ENCODE measurements at places on chromosomes 2 and 18. TPM values are rescaled to one million over a fixed set of nuclear protein-coding genes. Genes with fewer than 3 reads are reported as not detected.

Gene PLEK
- 1.0 TPM for polyA plus RNA-seq

Gene NEU2
- polyA plus RNA-seq: not detected

Gene C2orf92
- polyA plus RNA-seq: 40.2 TPM

Gene CYTIP
- polyA plus RNA-seq: 0.68 TPM

Gene SH3RF3
- 3.5 TPM for polyA plus RNA-seq

Gene MTX2
- polyA plus RNA-seq: 24.9 TPM

- no peak for DNase-seq
- no peaks in the 10 kb centered on the region for H3K36me3 ChIP-seq
- H3K27ac ChIP-seq: peak overlapping the region; percentile 87
- H3K27me3 ChIP-seq: no peaks in the 10 kb centered on the region
- no peak overlapping the region for H3K4me3 ChIP-seq
- H3K4me1 ChIP-seq: peaks cover 18% of the 10 kb centered on the region
These were observed 34.3 kb upstream of the PPP1CB start for GRCh38 chr2:28717339-28717758.

DNA sequence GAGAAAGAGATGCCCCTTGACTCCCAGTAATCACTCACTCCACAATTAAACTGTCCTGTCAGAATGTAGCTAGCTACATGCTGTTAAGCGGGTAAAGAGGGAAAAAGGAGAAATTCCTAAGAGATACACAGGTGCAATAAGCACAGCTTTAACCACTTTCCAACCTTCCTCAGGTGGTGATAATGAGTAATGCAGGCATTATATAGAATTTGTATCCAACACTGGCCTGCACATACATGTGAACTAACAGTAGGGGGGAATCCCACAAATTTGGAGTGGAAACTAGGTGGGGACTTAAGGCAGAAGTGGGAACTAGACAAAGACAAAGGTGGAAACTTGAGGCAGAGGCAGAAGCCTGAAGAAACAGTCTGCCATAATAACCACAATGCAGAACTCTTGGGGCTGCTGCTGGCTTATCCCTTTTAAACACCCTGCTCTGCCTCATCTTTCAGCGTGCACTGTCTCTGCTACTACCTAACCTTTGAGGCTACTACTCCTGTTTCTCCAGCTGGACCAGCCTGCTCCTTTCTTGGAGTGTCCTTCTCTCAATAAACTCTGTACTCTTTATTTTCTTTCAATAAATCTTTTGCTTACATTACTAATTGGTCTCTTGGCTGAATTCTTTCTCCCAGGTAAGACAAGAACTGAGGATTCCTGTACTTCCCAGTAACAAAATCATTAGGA, 259.7 kb downstream of the PDE11A start:
- no peaks in the 10 kb centered on the region for H3K4me1 ChIP-seq
- H3K36me3 ChIP-seq: no peaks in the 10 kb centered on the region
- no peaks in the 10 kb centered on the region for H3K27me3 ChIP-seq
- no peak overlapping the region for H3K27ac ChIP-seq

DNA sequence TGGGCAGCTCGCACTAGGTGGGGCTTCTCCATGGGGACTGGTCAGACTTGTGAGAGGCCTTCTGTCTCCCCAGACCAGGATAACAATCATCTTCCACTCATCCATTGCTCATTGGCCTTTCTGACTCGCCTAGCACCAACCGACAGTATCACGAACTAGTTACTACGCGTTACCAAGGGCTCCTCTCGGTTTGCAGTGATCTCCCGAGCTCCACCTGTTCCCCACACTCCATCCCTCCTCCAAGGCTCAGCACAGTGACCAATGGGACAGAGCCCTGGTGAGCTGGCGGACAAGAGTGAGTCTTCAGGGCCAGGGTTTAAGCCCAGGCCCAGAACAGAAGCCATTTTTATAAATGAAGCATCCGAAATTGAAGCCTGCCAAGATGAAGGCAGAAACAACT, 42.8 kb upstream of the SMAD7 start:
- no peaks in the 10 kb centered on the region for H3K27me3 ChIP-seq
- peaks cover 4% of the 10 kb centered on the region for H3K4me1 ChIP-seq
- no peak for DNase-seq
- H3K36me3 ChIP-seq: no peaks in the 10 kb centered on the region

DNA sequence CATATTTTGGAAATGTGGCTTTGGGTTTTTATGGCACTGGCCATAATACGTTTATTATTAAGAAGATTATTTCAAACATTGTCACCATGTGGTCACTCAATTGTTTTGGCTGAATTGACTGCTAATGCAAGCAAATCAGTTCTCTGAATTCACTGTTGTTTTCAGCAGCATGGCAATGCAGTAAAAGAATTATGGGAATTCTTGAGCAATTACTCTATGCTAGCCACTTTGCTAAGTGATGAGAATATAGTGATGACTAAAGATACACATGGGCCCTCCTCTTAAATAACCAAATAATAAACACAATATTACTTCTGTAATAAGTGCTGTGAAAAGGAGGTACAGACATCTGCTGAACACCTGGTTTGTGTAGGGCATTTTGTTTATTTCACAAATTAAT, 58.0 kb upstream of the FANCL start:
- no peaks in the 10 kb centered on the region for H3K36me3 ChIP-seq
- no peaks in the 10 kb centered on the region for H3K27me3 ChIP-seq
- no peak overlapping the region for H3K27ac ChIP-seq
- no peak for DNase-seq
- no peak overlapping the region for H3K4me3 ChIP-seq
- no peaks in the 10 kb centered on the region for H3K4me1 ChIP-seq

GRCh38 chr18:73645160-73645715, 502.4 kb downstream of the FBXO15 start:
- no peak overlapping the region for H3K27ac ChIP-seq
- H3K27me3 ChIP-seq: no peaks in the 10 kb centered on the region
- no peak overlapping the region for H3K4me3 ChIP-seq
- no peak for DNase-seq
- H3K36me3 ChIP-seq: no peaks in the 10 kb centered on the region
- no peaks in the 10 kb centered on the region for H3K4me1 ChIP-seq

- peaks cover 14% of the 10 kb centered on the region for H3K4me1 ChIP-seq
- no peaks in the 10 kb centered on the region for H3K36me3 ChIP-seq
- H3K4me3 ChIP-seq: no peak overlapping the region
- DNase-seq: no peak
- H3K27ac ChIP-seq: peak overlapping the region; percentile 69
These were observed 56.8 kb upstream of the MSH2 start for GRCh38 chr2:47346107-47346506.

DNA sequence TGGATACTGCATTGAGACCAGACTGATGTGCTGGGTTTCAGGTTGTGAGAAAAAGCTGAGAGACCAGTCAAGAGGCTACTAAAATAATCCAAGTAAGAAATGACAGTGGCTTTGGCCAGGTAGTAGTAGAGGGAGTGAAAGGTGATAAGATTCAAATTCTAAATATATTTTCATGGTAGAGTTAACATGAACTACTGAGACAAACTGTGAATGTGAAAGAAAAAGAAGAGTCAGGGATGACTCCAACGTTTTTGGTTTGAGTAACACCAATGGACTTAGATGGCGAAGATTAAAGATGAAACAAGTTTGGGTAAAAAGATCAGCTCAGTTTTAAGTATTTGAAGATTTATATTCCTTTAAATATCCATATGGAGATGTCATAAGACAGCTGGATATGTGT, 209.4 kb downstream of the ZEB2 start:
- no peaks in the 10 kb centered on the region for H3K36me3 ChIP-seq
- no peaks in the 10 kb centered on the region for H3K27me3 ChIP-seq

DNA sequence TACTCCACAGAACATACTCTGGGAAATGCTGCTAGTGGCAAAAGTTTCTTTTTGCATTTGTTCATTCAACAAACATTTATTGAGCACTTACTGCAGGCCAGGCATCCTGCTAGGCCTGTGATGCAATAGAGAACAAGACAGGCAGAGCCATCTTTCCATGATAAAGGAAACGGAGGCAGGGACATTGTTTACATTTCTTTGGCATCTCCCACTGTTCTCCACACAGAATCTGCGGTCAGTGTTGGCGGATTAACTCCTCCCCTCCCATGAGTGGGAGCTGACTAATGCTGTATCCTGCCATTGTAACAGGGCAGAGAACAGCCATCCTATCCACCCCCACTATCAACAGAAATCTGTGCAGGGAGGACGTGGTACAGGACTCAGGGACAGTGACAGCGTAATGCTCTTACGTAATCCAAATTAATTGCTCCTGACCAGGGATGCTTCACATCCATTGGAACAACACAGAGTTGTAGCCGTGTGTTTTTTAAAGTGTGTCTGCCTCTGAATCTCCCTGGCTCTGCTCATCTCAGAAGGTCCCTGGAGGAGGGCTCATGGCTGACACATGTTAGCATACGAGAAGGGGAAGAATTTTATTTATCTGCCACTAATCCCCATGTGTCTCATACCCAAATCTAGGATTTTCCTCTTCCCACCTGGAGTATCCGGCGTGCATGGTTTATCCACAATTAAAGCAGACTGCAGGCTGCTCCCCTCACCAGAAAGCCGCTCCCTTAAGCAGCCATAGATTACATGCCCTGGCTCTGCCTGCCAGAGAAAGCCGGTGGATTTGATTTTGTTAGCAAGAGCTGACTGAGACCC, 32.3 kb downstream of the STEAP3 start:
- no peaks in the 10 kb centered on the region for H3K36me3 ChIP-seq
- H3K27ac ChIP-seq: no peak overlapping the region
- DNase-seq: no peak
- no peaks in the 10 kb centered on the region for H3K4me1 ChIP-seq
- no peaks in the 10 kb centered on the region for H3K27me3 ChIP-seq
- no peak overlapping the region for H3K4me3 ChIP-seq

GRCh38 chr18:76230791-76231190, 264.3 kb downstream of the ZNF516 start:
- DNase-seq: no peak
- H3K27ac ChIP-seq: no peak overlapping the region
- H3K4me3 ChIP-seq: no peak overlapping the region
- H3K4me1 ChIP-seq: no peaks in the 10 kb centered on the region

- no peak overlapping the region for H3K27ac ChIP-seq
- no peaks in the 10 kb centered on the region for H3K4me1 ChIP-seq
- H3K4me3 ChIP-seq: no peak overlapping the region
- H3K27me3 ChIP-seq: no peaks in the 10 kb centered on the region
These were observed 387.3 kb downstream of the PLCL1 start for GRCh38 chr2:198191651-198192050.

DNA sequence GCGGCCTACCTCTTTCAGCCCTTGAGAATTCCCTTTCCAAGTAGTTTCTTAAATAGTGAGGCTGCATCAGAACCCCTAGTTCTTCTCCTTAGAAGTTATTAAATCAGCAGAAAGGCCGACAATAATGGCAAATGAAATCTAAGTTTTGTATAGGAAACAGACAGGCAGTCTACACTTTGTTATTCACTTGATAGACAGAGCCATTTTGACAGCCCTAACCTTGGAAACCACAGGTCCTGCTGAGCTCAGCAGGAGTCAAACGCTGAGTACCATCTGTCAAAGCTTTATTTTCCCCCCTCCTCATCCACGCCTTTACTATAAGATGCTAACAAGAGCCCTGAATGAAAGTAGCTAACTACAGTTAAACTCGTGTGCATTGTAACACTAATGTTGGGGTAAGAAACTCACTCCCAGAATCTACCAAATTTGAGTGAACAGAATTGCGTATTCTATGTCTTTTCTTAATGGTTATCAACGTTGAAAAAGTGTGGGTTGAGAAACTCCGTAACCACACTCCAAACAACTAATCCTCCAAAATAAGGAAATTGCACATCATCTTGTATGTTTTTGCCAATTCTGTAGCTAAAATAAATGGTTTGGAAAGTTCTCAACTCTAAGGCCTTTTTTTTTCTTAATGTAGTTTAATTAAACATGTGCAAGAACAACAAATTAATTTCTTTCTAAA, 90.6 kb upstream of the EFEMP1 start:
- peaks cover 17% of the 10 kb centered on the region for H3K4me1 ChIP-seq
- H3K27me3 ChIP-seq: no peaks in the 10 kb centered on the region
- no peak for DNase-seq
- no peaks in the 10 kb centered on the region for H3K36me3 ChIP-seq

DNA sequence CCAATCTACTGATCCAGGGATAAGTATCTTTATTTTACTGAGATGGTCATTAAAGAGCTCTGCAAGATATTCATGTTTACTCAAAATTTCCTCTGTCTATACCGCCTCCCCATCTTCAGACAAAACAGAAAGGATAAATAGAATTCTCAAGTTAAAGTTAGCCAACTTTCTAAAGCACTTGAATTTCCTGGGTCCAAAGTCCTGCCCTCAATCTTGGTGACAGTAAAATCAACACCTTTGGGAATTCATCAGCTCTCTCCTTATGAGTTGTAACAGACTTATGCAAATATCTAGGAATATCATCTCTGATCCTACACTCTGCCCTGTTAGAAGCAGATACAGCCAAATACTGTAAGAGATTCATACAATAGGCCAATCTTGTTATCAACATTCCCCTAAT, 122.5 kb upstream of the HAAO start:
- no peaks in the 10 kb centered on the region for H3K36me3 ChIP-seq
- H3K4me1 ChIP-seq: no peaks in the 10 kb centered on the region
- H3K27ac ChIP-seq: no peak overlapping the region
- no peak for DNase-seq
